ENCODE measurements at places on chromosomes 7 and 10.

- DNase-seq: no peak
Measured at GRCh38 chr10:77680811-77681210, 43.2 kb upstream of the KCNMA1 start.

DNA sequence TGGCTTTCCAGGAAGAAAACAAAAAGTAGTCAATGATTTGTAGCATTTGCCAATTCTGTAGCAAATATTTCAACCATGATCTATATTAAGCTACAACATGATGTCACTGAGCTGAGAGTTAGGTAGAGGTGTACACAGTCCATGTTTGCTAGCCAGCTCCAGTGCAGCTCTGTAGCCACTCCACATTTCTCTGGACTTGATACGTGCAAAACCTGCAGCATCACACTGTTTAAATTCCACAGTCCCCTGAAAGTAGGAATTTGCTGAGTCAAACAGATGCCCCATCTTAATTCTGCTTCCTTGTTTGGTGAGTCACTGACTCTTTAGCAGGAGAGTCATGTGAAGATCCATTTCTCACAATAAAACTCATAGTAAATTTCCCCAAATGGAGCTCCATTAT lies 89.8 kb upstream of the LRRTM3 start:
- peak; percentile 67 for DNase-seq

- no peak for DNase-seq
Measured at GRCh38 chr7:24548390-24548789, 24.9 kb upstream of the PALS2 start.

GRCh38 chr7:121872831-121873288 lies at the start of gene PTPRZ1:
Gene PTPRZ1 (plus strand): TSS chr7:121873161. CDS start chr7:121873500, 339 bp downstream.
- DNase-seq: peak; percentile 18

DNA sequence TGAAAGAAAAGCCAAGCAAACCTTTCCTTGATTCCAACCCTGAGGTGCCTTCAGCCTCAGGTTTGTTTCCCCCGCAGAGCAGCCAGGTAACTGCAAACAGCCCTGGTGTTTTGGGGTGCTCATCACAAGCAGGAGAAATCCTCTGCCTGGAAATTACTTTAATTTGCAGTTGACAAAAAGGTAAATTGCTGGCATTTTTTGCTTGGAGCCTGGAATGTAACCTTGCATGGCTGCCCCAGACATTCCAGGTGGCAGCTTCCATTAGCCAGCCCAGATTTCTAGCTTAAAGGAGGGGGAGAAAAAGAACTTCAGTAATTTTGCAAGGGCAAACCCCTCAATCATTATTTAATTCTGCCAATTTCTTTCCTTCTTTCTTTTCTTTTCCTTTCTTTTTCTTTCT lies 194.4 kb downstream of the MYOF start:
- no peak for DNase-seq

DNA sequence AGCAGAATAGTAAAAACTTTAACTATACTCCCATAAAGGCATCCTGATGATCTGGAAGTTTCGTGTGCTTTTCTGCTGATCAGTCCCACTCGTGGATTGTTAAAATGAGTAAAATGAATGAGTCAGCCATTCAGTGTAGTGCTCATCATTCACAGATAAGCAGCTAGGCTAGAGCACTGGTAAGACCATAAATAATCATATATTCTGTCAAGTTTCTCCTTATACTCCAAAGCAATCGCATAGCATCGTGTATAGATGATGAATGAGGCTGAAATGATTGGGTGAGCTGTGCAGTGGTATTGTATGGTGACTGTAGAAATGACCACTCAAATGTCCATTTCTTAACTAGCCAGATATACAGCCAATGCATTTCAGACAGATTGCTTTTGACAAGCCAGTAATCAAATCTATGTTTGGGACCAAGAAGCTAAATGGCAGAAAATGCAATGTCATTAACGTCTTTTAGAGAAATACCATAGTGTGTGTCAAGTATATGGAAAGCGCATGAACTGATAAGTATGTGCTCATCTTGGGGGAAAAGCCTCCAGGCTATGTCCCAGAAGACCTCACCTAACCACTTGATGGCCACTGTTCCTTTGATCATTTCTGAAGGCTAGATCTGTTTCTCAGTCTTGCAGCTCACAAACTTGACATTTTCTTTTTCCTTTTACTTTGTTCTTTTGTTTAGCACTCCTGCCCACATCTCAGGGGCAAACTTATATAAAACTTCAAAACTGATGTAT lies 227.2 kb upstream of the FAM3C start:
- DNase-seq: no peak

DNA sequence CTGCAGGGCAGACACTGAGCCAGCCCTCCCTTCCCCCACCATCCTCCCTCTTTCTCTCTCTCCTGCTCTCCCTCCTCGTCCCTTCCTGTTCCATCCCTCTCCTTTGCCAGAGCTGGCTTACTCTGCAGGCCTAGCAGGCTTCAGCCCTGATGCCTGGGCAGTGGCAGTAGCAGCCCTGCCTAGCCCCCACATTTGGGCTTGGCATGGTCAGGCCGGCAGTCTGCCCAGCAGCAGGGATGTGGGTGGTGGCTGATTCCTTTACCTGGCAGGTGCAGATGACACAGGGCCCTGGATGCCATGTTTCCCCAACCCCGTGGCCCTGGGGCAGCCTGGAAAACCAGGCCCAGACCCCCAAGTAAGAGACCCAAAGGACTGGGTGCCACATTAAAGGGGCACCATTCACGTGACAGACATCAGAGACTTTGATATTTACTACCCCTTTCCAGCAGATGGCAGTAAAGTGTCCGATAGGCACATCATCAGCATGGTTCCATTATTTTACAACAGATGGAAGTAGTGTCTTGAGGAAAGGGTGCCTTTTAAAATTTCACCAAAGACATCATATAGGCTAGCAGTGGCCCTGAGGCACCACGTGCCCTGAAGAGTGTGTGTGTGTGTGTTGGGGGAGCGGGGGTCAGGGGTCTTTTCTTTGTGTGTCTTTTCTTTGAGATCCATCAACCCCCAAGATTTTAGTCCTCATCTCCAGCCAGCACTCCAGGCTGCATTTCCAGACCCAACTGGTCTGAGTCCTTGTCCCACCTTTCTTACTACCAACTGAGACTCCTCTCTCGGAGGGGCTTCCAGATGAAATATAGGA lies 5.9 kb downstream of the KCP start:
- peak; percentile 72 for DNase-seq

GRCh38 chr7:134891262-134891695 lies 95.0 kb upstream of the AGBL3 start:
- peak; percentile 99 for DNase-seq

DNA sequence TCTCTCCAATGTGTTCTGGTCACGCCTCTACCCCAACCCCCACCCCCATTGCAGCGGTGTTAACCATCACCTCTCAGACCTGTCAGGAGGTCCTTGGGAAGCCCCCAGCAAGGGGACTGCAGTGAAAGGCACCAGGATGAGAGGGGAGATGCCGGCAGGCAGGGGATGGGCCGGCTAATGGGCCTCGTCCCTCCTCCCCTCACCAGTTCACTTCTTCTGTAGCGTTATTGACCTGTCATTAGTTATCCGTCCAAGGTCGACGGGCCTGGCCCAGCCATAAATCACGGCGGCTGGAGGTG lies 18.8 kb downstream of the POLL start:
- DNase-seq: no peak

DNA sequence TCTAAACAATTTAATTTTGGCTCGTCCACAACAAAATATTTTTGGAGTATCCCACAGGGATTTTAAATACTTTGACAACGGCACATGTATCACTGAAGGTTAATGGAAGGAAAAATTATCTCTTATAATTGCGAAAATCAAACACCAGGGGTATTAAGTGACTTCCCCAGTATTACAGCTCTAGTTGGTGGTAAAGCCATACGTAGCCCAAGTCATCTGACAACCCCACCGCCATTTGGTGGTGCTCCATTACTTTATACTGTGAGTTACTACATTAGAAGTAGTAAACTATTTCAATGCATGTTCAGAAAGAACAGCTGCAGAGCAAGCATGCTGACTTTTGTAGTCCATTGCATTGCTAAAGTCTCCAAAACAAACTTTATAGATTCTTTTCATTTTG lies 179.7 kb downstream of the HGF start:
- DNase-seq: no peak

DNA sequence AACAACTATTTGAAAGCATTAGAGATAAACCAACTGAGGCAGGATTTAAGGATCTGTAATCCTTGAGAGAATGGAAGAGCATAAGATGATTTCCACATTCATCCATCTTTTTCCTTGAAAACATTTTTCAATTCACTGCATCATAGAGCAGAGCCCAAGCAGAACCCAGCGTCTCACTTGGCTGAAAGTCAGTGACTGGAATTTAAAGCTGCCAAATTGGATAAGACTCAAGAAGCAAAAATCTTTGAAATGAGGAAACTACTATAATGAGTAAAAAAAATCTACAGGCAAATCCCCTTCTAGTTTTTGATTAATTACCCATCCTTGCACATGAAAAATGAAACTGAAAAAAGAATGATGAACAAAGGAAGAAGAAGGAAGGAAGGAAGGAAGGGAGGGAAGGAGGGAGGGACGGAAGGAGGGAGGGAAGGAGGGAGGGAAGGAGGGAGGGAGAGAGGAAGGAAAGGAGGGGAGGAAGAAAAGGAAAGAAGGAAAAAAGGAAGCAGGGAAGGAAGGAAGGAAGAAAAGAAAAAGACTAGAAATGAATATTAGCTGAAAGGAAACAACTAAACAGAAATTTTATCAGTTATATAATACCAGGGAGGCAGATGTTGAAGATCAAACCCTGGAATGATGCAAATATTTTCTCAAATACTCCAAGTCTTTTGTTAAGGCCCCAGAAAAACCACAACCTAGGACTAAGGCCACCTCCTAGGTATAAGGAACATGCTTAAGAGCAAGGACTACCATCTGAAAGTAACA lies 336.3 kb upstream of the MAGI2 start:
- DNase-seq: peak; percentile 82

Data from fibroblast of pulmonary artery (primary cell).